Mesendoderm (in vitro differentiated cells): ENCODE measurements at places on chromosomes 11 and 22.

DNA sequence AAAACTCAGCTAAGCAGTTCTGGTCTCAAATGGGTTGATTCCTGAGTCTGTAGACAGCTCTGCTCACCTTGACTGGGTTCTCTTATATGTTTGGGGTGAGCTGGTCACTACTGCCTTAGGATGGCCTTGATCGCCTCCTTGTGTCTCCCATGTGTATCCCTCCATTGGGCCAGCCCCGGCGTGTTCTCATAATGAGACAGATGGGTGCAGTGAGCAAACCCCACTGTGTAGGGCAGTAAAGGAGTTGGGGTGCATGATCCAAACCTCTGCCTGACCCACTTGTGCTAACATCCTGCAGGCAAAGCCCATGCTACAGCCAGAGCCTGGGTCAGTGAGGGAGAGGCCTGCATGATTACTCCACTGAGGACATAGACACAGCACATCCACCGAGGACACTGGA is 657.6 kb downstream of the BRD1 start:
- H3K4me3 ChIP-seq, result no peak overlapping the region
- H3K4me1 ChIP-seq, result no peaks in the 10 kb centered on the region
- H3K27ac ChIP-seq, result no peak overlapping the region
- H3K27me3 ChIP-seq, result no peaks in the 10 kb centered on the region

DNA sequence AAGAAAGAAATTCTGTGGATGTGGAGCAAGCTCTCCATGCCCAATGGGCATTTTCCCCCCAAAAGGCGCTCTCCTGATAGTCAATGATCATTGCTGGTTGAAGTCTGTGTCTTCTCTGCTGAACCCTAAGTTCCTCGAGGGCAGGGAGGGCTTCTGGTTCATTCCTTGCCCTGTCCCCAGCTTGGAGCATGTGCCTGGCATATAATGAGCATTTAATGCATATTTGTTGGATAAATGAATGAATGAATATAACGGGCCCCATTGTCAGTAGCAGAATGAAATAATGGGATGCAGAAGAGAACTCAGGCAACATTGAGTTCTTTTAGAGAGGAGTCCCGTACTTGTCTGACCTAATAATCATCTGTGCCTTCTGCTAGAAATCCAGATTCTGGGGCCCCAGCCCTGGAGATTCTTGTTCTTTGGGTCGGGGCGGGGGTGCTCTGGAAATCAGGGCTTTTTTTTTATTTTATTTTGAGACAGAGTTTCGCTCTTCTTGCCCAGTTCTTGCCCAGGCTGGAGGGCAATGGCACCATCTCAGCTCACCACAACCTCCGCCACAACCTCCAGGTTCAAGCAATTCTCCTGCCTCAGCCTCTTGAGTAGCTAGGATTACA is 64.4 kb downstream of the CD82 start:
- H3K36me3 ChIP-seq, result no peaks in the 10 kb centered on the region
- H3K4me3 ChIP-seq, result no peak overlapping the region
- H3K27me3 ChIP-seq, result no peaks in the 10 kb centered on the region

DNA sequence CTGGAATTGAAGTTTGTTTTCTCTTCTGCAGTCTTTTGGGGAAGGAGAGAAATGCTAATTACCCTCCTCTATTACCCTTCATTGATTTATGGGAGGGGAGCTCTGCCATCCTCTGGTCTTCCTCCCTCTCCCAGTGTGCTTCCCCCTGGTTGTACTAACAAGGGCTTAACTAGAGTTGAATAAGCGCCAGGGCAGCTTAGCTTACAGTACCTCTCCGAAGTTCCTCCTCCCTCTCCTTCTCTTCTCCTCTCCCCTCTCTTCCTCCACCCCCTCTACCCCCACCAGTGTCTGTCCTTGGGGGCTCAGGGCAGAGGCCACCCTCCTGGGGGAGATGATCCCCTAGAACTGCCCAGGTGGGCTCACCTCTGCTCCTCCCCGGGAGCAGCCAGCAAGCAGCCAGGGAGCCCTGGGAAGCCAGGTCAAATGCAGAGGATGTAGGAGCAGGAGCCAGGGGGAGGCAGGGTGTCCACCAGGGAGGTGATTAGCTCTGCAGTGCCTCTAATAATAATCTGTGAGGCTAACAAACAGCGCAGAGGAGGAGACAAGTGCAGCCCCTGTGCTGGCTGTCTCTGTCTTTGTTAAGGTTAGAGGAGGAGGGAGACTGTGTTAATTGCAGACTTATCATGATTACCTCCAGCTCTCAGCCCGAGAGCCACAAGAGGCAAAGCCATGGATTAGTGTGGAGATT is 191.6 kb upstream of the CADM1 start:
- no peaks in the 10 kb centered on the region for H3K4me1 ChIP-seq
- H3K36me3 ChIP-seq, result no peaks in the 10 kb centered on the region
- H3K4me3 ChIP-seq, result no peak overlapping the region
- no peak overlapping the region for H3K27ac ChIP-seq

DNA sequence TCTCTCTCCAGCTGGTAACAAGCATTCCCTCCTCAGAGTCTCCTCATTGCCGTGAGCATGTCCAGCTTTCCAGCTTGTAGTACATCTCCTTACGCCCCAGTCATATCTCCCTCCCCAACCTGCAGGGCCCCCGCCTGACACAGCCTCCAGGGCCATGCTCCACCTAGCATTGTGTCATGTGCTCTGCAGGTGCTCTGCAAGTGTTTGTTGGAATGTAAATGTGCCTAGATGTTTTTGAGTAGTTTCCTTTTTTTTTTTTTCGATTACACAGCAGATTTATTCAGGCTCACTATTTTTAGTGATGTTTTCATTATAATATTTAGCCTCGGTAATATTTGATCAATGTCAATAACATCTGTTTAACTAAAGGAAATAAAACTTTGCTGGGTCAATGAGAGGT is 82.5 kb downstream of the NCAM1 start:
- H3K27ac ChIP-seq, result no peak overlapping the region
- H3K36me3 ChIP-seq, result no peaks in the 10 kb centered on the region
- H3K27me3 ChIP-seq, result no peaks in the 10 kb centered on the region
- no peak for DNase-seq
- no peaks in the 10 kb centered on the region for H3K4me1 ChIP-seq

DNA sequence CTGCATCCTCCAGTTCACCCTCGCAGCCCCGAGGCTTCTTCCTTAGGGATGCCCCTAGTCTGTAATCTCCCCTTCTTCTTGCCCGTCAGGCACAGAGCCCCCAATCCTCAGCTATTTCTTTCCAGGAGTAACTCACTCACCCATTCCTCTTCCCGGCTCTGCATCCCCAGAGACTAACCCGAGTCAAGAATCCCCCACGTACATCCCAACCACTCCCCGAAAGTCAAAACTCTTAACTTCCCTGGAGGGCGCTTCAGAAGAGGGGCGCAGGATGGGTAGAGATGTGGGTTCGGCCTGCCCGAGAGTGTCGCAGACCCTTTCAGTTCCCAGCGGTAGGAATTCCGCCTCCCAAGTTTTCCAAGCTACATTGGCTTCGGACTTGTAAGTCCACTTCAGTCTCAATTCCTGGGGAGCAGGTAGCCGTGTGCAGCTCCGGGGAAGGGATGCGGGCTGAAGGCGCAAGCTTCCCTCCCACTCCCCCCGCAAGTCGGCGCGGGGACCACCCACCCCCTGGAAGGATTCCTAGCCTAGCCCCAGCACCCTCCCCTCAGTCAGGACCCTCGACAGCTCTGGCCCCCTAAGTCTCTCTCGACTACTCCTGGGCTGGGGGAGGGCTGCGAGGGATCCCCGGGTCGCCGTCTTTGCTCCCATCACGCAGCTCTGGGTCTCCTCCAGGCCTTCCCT is 871 bp downstream of the BDNF start:
- H3K36me3 ChIP-seq, result no peaks in the 10 kb centered on the region
- peak; percentile 69 for DNase-seq
- peaks cover 9% of the 10 kb centered on the region for H3K27me3 ChIP-seq
- peaks cover 2% of the 10 kb centered on the region for H3K4me1 ChIP-seq

DNA sequence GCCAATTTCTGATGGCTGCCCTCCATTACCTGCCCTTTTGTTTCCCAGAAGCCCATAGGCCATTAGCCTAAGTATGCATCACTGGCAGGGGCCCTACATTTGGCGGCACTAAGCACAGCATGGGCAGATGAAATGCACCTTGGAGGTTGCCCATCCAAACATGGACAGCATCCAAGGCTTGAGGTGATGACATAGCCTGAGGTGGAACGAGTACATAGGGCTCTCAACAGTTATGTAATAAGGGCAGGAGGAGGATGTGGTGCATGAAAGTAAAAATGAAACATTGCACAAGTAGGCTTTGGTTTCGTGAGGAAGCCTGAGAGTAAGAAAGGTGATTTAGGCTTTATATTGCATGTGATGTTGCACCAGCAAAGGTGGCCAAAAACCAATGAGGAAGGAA is 148.1 kb downstream of the FAM76B start:
- no peaks in the 10 kb centered on the region for H3K27me3 ChIP-seq
- no peak for DNase-seq
- no peaks in the 10 kb centered on the region for H3K4me1 ChIP-seq
- no peak overlapping the region for H3K27ac ChIP-seq
- H3K4me3 ChIP-seq, result no peak overlapping the region

GRCh38 chr11:21897752-21898151 is 295.1 kb upstream of the ANO5 start:
- no peak overlapping the region for H3K4me3 ChIP-seq
- H3K27ac ChIP-seq, result no peak overlapping the region
- DNase-seq, result no peak
- no peaks in the 10 kb centered on the region for H3K27me3 ChIP-seq

GRCh38 chr11:69828971-69829344 is 9.7 kb upstream of the FGF3 start:
- no peak for DNase-seq
- H3K27ac ChIP-seq, result no peak overlapping the region
- H3K36me3 ChIP-seq, result no peaks in the 10 kb centered on the region
- no peak overlapping the region for H3K4me3 ChIP-seq
- H3K4me1 ChIP-seq, result no peaks in the 10 kb centered on the region

DNA sequence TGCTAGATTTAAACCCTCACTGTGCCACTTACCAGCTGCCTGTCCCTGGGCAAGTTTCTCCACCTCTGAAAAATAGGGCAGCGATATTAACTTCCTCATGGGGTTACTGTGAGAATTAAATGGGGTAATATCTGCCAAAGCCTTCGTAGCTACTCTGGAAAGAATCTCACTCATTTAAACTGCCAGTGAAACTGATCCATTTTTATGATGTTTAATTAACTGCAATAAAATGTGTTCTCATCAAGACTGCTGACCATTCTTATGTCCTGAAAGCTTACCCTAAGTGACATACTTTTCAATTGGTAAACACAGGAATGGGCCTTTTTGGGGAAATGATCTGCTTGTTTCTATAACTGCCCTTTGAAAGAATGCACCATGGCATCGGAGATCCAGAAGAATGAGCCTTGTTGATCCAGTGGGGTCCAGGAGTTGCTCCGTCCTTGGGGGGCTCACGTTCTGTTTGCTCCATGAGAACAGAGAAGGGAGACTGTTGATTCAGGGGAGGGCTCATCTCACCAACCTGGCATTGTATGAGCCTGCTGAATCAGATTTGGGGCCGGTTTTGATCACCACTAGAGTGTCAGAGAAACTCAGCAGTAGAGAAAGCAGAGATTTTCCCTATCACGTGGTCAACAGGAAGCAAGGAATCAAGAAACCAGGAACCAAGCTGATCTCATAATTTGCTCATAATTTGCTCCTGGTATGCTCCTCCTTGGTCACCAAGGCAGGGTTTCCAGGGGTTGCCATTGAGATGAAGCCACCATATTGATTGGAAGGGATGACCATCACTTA is 7.0 kb upstream of the CCDC86 start:
- no peak for DNase-seq
- no peak overlapping the region for H3K4me3 ChIP-seq
- H3K4me1 ChIP-seq, result peaks cover 2% of the 10 kb centered on the region
- no peaks in the 10 kb centered on the region for H3K27me3 ChIP-seq
- no peaks in the 10 kb centered on the region for H3K36me3 ChIP-seq

DNA sequence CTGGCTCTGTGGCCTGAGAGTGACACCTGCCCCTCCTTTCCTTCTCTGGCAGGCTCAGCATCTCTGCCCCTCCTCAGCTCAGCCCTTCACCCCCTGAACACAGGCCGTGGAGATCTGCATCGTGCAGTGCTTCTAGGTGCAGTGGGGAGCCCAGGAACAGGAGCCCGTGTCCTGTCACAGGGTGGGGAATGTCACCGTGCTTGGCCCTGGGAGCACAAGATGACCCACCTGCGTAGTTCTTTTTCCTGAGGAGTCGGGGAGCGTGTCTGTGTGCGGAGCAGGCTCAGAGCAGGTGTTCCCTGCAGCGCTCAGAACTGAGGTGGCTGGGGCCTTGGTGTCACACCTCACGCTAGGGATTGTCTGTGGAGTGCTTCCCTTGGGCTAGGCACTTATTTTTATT is 10.6 kb downstream of the TBC1D22A start:
- H3K4me3 ChIP-seq, result no peak overlapping the region
- no peaks in the 10 kb centered on the region for H3K36me3 ChIP-seq
- H3K27me3 ChIP-seq, result no peaks in the 10 kb centered on the region
- peaks cover 12% of the 10 kb centered on the region for H3K4me1 ChIP-seq
- DNase-seq, result no peak

DNA sequence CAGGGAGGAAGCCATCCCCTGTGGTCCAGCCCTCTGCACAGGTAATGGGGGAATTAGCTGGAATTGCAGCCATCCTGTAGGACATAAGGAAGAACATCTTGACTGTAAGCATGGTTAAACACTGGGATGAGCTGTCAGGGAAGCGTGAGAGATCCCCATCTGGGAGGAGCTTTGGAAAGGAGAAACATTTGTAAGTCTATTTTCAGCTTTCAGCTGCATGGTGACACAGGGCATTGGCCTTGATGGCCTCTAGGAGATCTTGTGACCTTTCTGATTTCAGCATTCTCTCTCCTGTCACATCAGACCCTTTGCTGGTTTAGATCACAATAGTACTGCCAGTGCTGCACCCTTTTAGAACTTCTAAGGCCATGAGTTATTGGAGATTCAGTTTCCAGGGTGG is 47.1 kb downstream of the BCR start:
- no peak for DNase-seq
- H3K27me3 ChIP-seq, result no peaks in the 10 kb centered on the region
- peaks cover 29% of the 10 kb centered on the region for H3K4me1 ChIP-seq
- H3K4me3 ChIP-seq, result no peak overlapping the region
- H3K27ac ChIP-seq, result no peak overlapping the region

DNA sequence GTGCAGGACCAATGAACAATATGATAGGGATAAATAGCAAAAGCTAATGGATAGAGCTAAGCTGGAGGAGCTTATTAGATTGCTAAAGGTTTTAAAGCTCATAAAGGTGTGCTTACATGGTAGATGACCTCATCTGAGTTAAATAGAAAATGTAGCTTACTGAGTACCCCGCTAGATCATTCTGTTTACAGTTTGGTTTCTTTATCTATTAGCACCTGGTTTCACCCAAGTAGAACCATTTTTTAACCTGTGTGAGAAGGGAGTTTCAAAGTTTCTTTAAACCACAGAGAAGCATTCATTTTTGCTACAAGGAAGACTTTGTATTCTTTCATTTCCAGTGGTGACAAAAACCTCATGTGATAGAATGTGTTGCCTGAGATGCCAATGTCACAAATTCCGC is 1778.0 kb downstream of the LRRC4C start:
- no peak for DNase-seq
- no peak overlapping the region for H3K4me3 ChIP-seq
- no peaks in the 10 kb centered on the region for H3K27me3 ChIP-seq
- no peaks in the 10 kb centered on the region for H3K36me3 ChIP-seq
- H3K4me1 ChIP-seq, result no peaks in the 10 kb centered on the region
